D721Med (cell line): ENCODE measurements at places on chromosomes 7 and 10.

DNA sequence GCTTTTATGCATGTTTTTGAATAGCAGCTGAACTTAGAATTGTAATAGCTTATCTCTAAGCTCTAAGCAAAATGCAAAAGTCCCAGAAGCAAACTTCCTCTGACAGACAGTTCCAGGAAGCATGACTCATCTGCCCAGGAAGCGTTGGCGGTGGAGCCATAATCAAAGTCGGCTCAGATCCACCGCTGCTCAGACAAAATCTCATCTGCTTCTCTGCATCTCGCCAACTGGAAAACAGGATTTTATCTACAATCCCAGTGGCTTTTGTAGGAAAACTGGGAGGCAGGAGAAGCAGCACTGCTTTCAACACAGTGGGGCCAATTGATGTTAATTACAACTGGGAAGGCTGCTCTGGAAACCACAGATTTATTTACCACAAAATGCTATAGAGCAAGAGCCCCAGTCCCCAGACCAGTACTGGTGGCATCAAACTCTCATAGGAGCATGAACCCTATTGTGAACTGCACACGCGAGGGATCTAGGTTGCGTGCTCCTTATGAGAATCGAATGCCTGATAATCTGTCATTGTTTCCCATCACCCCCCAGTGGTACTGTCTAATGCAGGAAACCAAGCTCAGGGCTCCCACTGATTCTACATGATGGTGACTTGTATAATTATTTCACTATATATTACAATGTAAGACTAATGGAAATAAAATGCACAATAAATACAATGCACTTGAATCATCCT is 99.9 kb downstream of the CUBN start:
- no peak for DNase-seq

DNA sequence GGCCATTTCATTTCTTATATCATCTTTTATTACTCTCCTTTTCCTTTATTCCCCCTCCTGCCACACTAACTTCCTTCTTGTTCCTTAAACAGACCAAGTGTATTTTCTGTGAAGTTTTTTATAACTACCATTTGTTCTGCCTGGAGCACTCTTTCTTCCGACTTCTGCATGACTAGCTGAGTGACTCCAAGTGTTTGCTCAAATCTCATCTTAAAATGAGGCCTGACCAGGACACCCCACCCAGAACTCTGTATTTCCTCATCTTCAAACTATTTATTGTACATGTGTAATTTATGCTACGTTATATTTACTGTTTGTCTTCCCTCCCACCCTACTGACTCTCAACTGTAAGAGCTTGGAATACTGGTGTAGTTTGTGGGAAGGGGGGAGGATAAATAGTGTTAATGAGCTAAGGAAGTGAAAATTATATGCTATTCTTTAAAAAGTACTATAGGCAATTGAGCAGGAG is 3.2 kb downstream of the MINDY3 start:
- no peak for DNase-seq

DNA sequence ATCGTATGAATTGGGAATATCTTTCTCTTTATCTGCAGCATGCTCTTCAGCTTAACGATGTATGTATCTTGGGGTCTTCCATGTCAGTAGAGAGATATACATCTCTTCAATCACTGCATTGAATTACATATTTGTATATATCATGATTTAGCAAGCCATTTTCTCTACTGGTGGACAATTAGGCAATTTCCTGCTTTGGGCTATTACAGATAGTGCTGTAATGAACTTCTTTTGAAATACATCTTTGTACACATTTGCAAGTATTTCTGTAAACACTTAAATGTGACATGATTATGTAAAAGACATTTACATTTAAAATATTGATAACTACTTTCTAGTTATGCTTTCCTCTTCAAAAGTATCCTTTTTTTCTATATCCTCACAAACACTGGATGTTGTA is 199.0 kb downstream of the PPP1R9A start:
- no peak for DNase-seq

- no peak for DNase-seq
Measured at GRCh38 chr10:86091216-86091615, 275.4 kb downstream of the GRID1 start.

GRCh38 chr10:121694327-121694965 is 96.2 kb upstream of the FGFR2 start:
- no peak for DNase-seq

- DNase-seq, result no peak
Measured at GRCh38 chr10:84842593-84842992, 514.2 kb downstream of the CCSER2 start.

- DNase-seq, result no peak
Measured at GRCh38 chr7:116211913-116212596, 1.7 kb downstream of the TES start.

DNA sequence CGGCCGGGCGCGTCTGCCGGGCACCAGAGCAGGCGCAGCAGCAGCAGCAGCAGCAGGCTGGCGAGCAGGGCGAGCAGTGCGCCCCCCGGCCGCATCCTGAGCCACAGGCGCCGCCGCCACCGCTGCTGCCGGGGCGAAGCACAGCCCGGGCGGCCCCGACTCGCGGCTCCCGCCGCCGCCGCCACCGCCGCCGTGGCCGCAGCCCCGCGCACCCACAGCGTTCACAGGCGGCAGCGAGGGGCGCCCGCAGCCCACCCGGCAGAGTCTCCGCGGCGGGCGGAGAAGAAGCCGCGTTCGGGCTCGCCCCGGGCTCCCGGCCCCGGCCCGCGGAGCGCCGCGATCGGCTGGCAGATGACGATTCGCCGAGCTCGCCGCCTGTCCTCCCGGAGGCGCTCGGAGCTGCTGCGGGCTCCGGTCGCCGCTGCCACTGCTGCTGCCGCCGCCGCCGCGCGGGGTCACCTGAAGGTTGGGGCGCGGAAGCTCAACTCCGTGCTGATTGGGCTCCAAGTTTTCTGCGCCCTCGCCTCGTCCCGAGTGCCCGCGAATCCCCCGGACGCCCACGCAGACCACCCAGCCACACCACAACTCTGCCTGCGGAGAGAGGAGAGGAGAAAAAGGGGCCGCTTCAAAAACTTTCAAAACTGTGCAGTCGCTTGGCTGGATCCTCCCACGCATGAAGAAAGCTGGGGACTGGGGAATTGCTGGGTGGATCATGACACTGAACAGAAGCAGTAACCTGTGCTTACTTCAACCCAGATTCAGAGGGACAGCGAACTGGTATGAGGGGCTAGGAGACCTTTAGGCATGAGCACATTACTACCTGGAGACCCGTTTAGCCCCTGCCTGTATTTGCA is at the start of gene ST8SIA6:
TSS of gene ST8SIA6 (minus strand) at position 435 of the 854 bp plus-strand sequence. CDS start at position 95, 340 bp downstream.
- no peak for DNase-seq

DNA sequence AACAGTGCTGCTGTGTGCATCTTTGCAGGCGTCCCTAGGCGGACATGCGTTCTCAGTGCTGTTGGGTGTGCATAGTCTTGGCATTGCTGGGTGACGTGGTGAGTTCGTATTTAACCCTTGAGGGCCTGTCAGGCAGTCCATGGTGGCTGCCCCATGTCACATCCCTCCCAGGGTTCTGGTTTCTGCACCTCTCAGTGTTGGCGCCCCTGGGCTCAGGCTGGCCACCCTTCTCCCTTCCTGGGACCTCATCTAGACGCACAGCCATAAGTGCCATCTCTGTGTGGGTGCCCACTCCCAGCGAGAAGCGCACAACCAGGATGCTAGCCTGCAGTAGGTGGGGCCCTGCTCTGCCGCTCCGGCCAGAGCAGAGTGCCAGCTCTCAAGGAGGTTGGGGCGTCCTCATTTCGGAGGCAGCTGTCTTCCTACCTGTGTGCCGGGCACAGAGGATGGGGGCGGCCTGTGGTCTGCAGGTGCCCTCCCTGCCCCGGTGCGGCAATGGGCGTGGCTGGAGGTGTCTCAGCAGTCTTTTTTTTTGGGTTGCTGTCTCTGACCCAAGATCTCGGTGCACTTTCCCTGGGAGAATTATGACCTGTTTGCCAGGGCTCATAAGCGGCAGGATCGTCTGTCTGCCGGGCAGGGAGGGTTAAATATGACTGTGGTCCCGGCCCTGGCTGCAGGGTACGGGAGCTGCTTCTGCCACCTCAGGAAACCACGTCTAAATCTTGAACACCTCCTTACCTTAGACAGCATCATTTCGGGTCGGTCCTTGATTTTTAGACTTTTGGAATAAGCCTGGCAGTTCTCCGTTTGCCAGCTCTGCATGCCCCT is 6.5 kb downstream of the INPP5A start:
- DNase-seq, result no peak

GRCh38 chr7:85489498-85489897 is 302.6 kb upstream of the SEMA3D start:
- no peak for DNase-seq

DNA sequence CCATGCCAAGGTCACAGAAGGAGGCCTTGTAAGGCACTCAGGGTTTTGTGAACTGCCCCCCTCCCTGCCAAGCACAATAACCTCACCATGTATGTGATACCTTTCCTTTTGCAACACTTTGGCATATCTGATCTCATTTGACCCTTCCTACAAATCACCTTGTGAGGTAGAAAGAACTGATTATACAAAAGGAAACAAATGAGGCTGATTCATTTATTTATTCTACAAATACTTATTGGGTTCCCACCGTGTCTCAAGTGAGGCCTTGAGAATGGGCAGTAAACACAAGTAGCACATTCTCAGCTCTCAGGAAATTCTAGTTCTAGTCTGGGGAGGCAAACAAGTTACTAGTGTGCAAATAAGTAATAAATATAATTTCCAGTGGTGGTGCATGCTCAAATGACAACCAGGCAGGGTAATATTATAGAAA is 19.6 kb downstream of the PLCE1 start:
- DNase-seq, result no peak

GRCh38 chr7:92790992-92791391 is 45.4 kb downstream of the CDK6 start:
- DNase-seq, result no peak

DNA sequence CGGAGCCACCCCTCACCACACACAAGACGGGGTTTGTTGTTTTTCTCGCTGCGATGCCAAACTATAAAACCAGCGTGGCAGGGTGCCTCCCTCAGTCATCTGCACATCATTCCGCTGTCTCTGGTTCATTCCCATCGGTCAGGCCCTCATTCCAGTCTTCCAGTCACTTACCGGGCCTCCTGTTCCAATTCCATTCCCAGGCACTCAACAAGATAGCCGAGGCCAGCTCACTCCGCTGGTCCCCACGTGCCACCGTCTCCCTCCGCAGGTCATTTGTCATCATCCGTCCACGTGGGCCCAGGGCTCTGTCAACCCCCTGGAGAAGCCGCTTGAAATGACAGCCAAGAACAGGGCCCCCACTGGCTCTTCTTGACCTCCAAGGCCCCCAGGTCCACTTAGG is 6.1 kb upstream of the TMEM184A start:
- no peak for DNase-seq

GRCh38 chr7:39265641-39266591 is 288.2 kb downstream of the POU6F2 start:
- DNase-seq, result peak; percentile 37

GRCh38 chr10:11086177-11086840 is 68.6 kb downstream of the CELF2 start:
- DNase-seq, result no peak

DNA sequence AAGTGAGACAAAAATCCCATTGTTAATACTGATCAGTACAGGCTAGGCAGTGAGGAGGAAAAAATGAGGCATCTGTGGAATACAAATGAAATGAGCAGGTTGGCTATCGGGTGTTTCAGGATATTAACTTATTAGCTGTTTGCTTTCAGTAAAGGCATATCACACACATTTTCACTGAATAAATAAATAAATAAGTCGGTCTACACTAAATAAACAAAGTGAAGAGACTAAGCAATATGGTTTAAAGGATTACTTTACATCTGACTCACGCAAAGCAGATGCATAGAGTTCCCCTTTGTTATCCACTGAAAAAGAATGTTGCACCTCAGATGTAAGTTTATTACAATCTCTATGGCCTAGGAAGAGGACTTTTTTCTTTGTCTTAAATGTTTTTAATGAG is 6.3 kb upstream of the SEMA3A start:
- DNase-seq, result no peak

DNA sequence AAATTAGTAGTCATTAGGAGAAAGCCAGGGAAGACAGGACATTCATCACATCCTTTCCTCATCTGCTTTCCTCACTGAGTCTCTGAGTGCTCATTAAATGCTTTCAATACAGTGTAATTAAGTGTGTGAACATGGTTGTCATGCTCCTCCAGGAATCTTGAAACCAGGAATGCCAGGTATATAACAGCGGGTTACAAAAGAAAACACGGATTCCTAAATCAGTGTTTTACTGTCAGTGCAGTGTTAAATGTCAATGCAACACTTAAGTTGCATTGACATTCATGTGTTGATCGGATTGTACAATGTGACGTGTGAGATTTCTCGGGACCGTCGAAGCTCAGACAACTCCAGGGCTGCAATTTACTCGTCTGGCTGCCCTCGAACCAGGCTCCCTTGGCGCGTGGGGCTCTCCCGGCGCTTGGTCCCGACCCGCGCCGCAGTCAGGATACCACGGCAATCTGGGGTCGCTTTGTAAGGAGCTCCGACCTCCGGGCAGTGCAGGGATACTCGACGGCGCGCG is 455 bp upstream of the SPAG6 start:
- DNase-seq, result no peak

GRCh38 chr7:26865094-26865388 is 651 bp upstream of the SKAP2 start:
- no peak for DNase-seq

- DNase-seq, result no peak
Measured at GRCh38 chr10:69710008-69710888, 80.2 kb downstream of the FAM241B start.

GRCh38 chr7:41058986-41059741 is 643.7 kb downstream of the INHBA start:
- DNase-seq, result no peak

DNA sequence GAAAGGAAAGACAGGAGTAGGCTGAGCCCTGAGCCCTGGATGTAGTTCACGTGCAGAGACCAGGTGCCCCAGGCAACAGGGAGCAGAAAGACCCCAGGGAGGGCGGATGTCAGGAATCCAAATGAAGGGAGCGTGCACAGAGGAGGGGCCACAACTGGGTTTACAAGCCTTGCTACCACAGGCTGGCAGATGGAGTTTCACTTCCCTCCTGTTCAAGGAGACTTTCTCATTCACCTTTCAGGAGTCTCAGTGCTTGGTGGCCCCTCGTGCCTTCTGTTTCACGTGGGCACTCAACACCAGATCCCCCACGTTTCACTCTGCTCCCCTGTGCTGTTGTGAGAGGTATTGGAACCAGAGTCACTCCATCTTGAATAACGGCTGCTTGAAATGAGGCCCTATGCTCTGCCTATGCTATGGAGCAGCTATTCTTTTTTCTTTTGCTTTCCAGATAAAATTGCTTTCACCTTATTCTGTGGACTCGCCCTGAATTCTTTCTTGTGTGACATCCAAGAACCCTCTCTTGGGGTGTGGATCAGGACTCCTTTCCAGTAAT is 601.4 kb upstream of the IGFBP3 start:
- no peak for DNase-seq

DNA sequence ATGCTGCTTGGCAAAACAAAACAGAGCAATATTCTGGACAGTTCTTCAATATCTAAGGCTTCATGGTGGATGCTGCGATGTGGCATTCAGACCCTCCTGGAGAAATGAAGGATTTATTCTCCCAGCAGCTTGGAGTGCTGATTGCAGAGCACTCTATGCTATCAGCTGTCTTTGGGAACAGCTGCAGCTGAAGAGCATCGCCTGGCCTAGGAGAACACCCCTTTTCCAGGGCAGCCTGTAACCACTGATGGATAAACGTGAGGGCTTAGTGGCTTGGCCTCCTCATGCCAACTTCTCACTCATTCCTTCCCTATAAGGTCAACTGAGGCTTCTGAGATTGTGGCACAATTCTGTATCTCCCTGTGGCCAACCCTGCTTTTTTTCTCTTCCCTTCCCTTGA is 638.1 kb upstream of the CNTNAP2 start:
- no peak for DNase-seq

- no peak for DNase-seq
Measured at GRCh38 chr10:5547681-5547930, 22.8 kb downstream of the CALML3 start.
